ENCODE measurements at places on chromosomes 1 and 21. TPM values are rescaled to one million over a fixed set of nuclear protein-coding genes. Genes with fewer than 3 reads are reported as not detected.

DNA sequence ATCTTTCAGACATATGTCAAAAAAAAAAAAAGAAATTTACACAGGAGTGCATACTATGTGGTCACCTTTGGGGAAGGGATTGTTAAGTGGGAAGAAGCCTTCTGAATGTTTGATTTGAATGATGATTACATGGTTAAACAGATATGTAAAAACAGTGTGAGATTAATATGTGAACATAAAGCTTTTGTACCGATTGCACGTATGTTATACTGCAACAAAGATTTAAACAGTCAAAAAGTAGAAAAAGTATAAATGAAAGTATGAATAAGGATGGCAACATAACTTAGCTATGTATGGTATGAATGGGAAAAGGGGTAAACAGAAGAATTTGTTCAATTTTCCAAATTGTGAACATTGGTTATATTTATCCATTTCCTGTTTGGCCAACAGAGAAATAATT, 10.0 kb upstream of the PLPP3 start:
- no peak for DNase-seq

GRCh38 chr1:189431447-189431846, 1046.2 kb downstream of the BRINP3 start:
- no peak for DNase-seq

DNA sequence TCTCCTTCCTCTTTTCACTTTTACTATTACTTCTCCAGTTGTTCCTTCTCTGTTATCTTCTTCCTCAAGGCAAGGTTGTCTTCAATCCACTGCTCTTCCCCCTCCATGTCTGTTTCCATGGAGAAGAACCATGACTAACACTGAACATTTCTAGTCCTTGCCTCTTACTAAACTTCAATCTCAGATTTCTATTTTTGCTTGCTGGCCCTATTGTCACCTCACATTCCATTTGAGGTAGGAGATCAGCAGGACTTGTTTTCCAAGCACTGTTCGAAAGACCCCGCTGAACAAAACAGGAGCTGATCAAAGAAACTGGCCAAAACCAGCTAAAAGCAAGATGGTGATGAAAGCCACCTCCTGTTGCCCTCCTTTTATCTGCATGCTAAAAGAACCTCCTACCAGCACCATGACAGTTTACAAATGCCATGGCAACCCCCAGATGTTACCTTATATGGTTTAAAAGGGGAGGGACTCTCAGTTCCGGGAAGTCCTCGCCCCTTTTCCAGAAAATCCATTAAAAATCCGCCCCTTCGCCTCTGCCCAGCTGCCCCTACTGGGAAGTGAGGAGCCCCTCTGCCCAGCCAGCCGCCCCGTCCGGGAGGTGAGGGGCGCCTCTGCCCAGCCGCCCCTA, 22.6 kb downstream of the GON4L start:
- DNase-seq, result no peak

COL9A2 gene
- total RNA-seq, result 11.7 TPM

LYPD8 gene
- not detected for total RNA-seq

- DNase-seq, result no peak
Observed at GRCh38 chr1:247740721-247741120, 2.3 kb downstream of the OR14K1 start.

CADM3 gene
- total RNA-seq, result not detected

DNA sequence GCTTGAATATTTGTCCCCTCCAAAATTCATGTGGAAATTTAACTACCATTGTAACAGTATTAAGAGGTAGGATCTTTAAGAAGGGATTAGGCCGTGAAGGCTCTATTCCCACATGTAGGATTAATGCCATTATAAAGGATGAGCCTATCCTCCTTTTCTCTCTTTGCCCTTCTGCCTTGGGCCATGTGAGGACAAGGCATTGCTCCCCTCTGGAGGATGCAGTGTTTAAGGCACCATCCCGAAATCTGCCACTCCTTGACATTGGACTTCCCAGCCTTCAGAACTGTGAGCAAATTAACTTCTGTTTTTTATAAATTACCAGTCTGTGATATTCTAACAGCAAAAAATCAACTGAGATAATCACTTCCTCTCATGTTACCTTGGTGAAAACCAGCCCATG, 124.4 kb downstream of the TOMM20 start:
- no peak for DNase-seq

GRCh38 chr1:21189421-21189820, 12.7 kb upstream of the EIF4G3 start:
- no peak for DNase-seq

- no peak for DNase-seq
Observed at GRCh38 chr1:3078430-3078861, 9.4 kb downstream of the PRDM16 start.

- DNase-seq, result no peak
Observed at GRCh38 chr1:232622378-232622777, 7.6 kb downstream of the SIPA1L2 start.

NOTCH2 gene
- total RNA-seq, result 62.4 TPM

DNA sequence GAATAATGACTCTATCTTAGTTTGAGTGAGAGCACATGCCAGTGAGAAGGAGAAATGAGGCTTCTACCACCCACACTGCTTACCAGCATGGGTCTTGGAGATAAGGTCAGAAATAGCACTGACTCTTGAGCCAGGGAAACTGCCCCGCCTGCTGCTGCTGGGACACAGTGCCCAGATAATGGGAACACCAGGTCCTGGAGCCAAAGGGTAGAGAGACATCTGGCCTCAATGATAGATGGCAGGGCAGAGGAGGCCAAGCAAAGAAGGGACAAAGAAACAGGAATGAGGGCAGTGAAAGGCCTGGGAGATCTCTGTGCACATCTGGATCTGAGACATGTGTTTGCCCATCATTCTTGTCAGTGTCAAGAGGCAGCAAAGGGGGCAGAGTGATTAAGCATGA, 97.4 kb downstream of the MIS18A start:
- no peak for DNase-seq

Data from activated CD4-positive, alpha-beta memory T cell treated with anti-CD3 and anti-CD28 coated beads for 36 hours (primary cell).